ENCODE measurements at places on chromosomes 12 and 14. TPM values are rescaled to one million over a fixed set of nuclear protein-coding genes. Genes with fewer than 3 reads are reported as not detected.

The CACNB3 gene
- total RNA-seq = 19.5 TPM

The FAM186B gene
- 0.40 TPM for total RNA-seq

The RTL1 gene
- total RNA-seq = not detected

The GLT8D2 gene
- total RNA-seq = 41.9 TPM

The CLEC1B gene
- total RNA-seq = not detected

The SDSL gene
- 4.9 TPM for total RNA-seq

The RDH11 gene
- total RNA-seq = 113 TPM

The C1QL4 gene
- total RNA-seq = 0.07 TPM

The ARHGEF25 gene
- total RNA-seq = 31.5 TPM

The ZBTB1 gene
- 46.6 TPM for total RNA-seq

Measured in smooth muscle cell of the pulmonary artery (primary cell).